HuH-7.5 (cell line): ENCODE measurements at places on chromosomes 5 and 9.

DNA sequence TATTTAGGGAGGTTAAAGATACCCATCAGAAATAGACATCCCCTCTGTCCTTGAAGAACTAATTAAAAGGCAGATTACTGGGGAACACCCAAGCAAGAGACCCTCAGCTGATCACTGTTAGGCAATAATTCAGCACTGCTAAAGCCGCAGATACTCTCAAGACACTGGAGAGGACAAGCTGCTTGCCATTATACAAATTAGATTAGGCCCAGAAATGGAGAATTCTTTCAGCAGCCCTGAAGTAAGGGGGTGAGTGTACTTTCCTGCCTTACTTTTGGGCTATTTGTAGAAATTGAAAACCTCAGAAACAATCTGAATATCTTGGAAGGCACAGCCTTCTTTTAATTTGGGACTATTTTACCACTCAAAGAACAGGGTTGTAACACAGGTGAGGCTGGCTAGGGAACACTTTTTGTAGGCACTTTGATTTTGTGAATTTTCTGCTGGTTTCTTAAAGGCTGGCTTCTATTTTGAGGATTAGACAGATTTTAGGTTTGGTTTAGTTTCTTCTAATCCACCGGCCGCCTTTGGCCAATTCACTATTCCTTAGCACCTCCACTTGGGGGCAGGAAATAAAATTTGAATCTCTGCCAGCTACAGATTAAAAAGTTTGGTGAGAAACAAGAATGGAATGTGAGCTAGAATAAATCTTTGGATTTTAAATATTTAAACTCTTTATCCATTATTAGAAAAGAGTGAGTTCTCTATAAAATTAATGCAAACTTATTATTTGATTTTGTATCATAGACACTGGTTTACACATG is 106.0 kb downstream of the SMARCA2 start:
- DNase-seq: no peak

DNA sequence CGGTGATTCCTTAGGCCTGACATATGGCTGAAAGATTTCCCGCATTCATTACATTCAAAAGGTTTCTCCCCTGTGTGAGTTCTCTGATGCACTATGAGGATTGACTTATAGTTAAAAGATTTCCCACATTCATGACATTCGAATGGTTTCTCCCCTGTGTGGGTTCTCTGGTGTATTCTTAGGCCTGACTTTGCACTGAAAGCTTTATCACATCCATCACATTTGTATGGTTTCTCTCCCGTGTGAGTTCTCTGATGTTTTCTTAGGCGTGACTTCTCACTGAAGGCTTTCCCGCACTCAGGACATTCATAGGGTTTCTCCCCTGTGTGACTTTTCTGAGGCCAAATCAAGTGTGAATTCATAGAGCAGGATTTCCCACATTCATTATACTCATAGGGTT is 35.8 kb downstream of the ZNF782 start:
- DNase-seq: no peak

DNA sequence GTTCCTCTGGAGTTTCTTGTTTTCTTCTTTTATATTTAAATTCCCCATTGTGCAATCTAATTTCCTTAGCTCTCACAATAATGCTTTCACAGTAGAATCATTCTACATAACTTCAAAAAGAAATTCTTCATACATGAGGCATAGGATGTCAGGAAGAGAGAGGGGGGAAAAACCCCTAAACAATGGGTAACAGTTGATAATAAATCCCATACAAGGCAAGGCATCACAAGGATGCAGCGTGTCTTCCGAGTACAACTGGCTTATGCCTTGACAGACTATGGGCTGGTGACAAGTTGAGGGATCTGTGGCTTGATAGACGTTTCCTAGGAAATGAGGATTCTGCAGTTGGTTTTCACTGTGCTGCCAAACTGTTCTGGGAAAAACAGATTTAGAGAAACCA is 247.4 kb downstream of the ARL15 start:
- DNase-seq: no peak

- peak; percentile 75 for DNase-seq
Measured at GRCh38 chr9:95726756-95727155, 148.7 kb upstream of the ERCC6L2 start.

DNA sequence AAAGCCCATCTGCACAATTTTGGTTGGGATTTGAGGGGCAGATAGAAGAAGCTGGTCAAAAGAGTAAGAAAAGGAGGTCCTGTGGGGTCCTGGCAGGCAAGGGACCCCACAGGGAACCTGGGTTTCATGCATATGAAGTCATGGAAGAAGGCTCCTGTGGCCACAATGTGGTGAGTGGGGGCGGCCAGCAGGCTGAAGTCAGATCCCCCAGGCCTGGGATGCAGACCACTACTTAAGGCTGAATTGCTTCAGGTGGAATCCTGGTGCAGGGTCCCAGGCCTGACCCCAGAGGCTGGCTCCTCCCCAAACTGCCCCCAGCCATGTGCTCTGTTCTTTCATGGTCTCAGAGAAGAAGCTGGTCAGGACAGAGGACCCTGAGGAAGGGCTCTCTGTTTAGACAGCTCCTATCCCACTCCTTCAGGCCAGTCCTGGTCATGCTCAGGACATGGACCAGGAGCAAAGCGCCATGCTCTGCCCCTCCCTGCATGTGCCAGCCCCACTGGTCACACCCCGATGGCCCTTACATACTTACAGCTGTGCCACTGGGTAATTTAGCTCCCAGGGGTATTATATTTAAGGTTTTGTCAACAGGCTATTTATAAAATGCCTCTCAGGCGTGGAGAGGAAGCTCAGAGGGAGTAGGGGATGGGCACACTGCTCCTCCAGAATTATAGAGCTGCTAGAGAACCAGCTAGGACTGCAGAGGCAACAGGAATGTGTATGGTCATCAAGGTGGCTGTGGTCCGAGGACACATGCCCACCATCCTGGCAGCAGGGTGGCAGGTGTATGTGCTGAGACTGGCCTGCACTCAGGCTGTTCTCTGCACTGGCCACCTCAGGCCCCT is 33.4 kb downstream of the C5orf15 start:
- DNase-seq: no peak
